ENCODE measurements at places on chromosomes 12 and 14.

DNA sequence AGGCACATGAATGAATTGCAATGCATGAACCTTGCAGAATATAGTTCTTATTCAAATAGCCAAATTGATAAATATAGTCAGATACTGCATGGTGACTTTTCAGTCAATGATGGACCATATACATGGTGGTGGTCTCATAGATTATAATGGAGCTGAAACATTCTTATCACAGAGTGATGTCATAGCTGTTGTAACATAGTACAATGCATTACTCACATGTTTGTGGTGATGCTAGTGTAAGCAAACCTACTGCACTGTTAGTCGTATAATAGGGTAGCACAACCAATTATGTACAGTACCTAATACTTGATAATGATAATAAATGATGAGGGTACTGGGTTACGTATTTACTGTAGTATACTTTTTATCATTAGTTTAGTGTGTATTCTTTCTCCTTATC, 280.3 kb downstream of the BCAT1 start:
- no peak for DNase-seq

- DNase-seq, result no peak
Observed at GRCh38 chr12:52649066-52649465, 2.9 kb downstream of the KRT2 start.

- DNase-seq, result no peak
Observed at GRCh38 chr12:89427508-89428156, 75.3 kb upstream of the DUSP6 start.

- peak; percentile 73 for DNase-seq
Observed at GRCh38 chr14:89630101-89630829, 213.2 kb upstream of the FOXN3 start.

Measured in fibroblast of skin of right biceps (primary cell).